Fibroblast of skin of left quadriceps (primary cell): ENCODE measurements at places on chromosomes 3 and 15.

- no peak for DNase-seq
Measured at GRCh38 chr15:87712211-87712610, 544.3 kb downstream of the NTRK3 start.

DNA sequence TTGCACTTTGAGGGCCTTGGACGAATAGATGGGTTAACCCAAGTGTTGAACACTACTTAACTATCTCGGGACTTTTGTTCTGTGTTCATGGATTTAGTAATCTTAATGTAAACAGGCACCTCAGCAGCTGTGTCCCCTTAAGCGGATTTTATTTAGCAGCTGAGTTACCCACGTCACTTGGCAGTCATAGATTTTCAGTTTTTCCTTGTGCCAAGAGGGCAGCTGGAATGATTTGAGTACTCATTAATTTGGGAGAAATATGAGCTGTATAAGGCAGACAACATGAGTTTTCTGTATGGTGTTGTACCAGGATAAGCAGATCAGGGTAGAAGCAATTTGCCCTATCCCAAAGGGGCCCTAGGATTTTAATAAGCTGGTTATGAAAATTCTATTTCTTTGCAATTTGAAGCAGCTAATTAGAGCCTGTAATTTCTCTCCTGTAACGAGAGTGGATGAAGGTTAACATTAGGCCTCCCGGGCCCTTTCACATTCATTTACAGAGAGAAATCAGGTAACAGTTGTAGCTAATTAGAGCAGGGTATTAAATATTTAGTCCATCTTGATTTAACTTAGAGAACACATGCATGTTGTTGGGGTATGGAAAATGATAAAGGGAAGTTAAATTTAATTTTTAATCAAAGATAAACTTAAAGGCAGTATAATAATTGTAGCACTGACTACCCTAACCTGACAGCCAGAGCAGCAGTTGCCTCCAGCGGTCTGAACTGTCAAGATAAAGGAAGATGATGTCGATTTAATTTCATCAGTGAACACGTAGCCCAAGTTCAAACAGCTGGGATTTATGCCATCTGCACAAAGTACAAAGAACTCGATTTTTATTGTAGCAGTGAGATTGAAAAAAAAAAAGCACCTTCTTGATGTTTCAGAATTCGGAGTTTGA lies 194.5 kb downstream of the LRTM1 start:
- no peak for DNase-seq

GRCh38 chr3:194840661-194841514 lies 155.2 kb downstream of the FAM43A start:
- DNase-seq = no peak

DNA sequence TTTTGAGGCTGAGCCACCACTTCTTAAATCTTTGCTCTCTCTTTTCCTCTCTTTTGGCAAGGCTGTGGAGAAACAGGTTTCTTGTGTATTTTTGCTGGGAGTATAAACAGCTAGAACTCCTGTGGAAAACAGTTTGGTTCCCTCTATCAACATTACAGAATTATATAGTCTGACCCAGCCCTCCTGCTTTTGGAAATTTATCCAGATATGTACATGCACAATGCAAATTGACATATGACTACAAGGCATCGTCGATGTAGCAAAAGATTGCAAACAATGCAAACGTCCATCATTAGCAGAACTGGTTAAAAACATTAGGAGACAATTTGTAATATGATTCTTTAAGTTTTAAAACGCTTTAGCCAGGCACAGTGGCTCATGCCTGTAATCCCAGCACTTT lies 12.5 kb upstream of the MYO1E start:
- no peak for DNase-seq

DNA sequence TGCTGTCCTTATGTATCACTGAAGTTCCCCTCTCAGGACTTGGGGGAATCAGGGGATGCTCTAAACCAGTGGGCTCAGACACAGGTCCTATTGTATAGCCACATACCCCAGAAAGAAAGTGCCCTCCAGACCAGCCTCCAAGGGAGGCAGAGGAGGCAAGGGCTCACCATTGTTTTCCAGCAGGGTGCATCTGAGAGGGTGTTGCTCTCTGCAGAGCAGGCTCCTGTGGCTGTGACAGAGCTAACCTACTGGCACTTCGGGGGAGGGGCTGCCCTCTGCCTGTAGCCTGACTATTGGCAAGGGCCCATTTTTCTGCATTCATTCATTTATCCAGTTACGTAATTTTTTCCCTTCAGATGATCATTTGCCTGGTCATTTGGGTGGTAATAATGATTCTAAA lies 39.9 kb downstream of the EEFSEC start:
- DNase-seq = no peak

DNA sequence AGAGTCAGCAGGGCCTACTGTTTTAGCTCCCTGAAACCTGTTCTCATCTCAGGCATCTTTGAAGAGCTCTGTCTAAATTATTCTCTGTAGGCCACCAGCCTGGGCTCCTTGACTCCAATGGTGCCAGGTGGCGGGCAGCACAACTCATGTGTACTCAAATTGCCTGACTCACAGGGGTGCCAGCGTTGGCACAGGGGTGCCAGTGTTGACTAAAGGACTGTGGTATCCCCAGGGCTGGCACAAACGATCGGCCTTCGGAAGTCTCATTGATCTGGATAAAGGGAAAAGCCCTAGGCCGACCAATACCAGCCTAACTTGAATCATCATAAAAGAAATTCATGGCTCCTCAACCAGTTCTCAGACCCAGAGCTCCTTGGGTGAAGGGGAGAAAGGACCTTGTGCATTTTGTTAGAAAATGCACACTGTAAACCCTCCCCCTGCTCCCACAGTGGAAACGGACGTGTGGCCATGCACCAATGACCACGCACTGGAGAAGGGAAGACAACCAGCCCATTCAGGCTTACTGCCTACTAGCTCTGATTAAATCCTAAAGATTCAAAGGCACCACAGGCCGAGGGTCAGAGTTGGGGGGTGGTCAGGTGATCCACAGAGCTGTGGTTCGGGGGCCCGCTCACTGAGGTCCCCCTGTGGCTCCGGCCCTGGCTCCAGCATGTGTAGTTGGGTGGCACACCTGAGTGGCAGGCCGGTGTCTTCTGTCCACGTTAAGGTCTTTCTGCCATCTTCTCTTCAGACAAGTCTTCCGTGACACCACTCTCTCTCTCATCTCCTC lies 68.9 kb downstream of the NIPA2 start:
- no peak for DNase-seq

DNA sequence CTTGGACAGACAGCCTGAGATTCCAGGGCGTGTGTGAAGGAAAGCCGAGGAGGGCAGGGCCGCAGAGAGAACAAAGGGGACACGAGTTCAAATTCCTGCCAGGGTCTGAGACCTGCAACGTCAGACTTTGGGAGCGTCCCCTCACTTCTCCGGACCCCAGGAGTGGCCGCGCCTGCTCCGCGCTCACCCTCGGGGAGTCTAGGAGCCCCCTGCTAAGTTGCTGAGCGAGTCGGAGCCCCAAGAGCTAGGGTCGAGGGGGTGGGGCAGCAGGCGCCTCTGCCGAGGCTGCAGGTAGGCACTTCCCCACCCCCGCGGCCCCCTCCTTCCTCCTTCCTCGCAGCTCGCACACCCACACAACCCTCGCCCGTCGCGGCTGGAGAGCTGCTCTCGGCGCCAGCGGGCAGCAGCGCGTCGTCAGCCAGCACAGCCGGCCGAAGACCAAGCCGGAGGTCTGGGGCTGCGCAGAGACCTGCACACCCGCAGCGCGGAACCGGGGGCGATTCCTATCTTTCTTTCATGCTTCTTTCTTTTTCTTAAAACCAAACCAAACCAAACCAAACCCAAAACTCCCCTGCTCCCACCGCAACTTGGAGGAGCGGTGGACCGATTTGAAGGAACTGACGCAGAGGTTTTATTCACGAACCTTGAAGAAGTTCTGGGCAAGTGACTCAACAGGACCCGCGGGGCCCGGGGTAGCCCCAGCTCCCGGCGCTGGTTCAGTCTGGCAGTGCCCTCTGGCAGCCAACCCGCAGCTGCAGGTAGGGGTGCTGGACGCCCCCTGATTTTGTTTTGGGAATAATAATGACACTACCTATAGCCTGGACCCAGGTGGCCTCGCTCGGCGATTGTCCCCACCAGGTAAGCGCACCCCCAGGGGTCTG lies at the start of gene ANKRD34C:
Gene ANKRD34C (plus strand): TSS at position 352 of the 881 bp plus-strand sequence. CDS start 10,563 bp downstream, outside the sequence.
- DNase-seq = no peak

GRCh38 chr3:170711786-170712185 lies 125.9 kb upstream of the SLC7A14 start:
- no peak for DNase-seq

- peak; percentile 57 for DNase-seq
Measured at GRCh38 chr3:28940530-28940929, 340.3 kb upstream of the RBMS3 start.

GRCh38 chr15:92770641-92771040 lies 115.1 kb upstream of the FAM174B start:
- no peak for DNase-seq

GRCh38 chr15:98626153-98626552 lies 22.2 kb upstream of the IGF1R start:
- no peak for DNase-seq

DNA sequence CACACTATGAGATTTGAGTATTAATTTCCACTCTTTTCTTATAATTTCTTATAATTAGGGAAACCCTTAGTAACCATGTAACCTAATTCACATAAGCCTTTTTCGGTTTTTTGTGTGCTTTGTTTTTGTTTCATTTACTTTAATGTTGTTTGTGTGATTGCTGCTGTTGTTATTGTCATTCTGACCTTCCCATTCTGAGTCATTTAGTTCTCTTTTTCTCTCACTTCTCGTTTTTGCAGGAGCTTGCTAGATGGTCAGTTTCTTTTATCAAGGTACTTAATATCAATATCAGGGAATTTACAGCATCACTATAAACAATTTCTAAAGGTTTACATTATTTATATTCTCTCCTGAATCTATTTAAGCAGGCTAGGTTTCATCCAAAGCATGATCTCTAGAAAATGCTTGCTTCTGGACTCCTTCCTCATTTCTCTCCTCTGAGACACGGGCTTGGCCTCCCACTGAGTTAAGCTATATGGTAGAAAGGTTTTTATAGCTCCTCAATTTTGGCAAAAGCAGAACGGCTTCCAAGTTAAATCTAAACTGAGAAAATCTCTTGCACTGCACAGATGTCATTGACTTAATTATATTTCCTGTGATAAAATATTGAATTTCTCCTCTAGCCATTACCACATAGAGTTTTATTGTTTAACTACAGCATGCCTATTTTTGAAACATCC lies 534.2 kb downstream of the NSUN3 start:
- no peak for DNase-seq

- no peak for DNase-seq
Measured at GRCh38 chr3:155766206-155766605, 21.3 kb upstream of the PLCH1 start.

DNA sequence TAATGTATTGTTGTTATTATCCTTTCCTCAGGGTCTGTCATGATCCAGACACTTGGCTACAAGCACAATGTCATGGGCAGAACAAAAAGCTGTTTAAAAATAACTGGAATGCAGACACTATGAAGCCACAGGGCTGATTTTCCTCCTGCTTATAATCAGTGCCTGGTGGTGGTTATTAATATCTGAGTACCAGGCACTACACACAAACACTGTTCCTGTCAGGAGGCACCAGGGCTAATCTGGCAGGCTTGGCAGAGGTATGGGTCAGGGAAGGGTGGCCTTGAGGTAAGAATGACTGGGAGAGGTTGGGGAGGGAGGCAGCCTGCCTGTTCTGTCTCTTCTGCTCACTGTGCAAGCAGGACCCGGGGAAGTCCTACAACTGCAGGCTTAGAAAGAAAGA lies 67.2 kb downstream of the WDR76 start:
- no peak for DNase-seq

- DNase-seq = peak; percentile 94
Measured at GRCh38 chr15:59299929-59300617, 72.6 kb downstream of the MYO1E start.

- DNase-seq = no peak
Measured at GRCh38 chr3:69197455-69197854, 75.1 kb upstream of the LMOD3 start.

- no peak for DNase-seq
Measured at GRCh38 chr3:177213801-177214535, 16.7 kb upstream of the TBL1XR1 start.

DNA sequence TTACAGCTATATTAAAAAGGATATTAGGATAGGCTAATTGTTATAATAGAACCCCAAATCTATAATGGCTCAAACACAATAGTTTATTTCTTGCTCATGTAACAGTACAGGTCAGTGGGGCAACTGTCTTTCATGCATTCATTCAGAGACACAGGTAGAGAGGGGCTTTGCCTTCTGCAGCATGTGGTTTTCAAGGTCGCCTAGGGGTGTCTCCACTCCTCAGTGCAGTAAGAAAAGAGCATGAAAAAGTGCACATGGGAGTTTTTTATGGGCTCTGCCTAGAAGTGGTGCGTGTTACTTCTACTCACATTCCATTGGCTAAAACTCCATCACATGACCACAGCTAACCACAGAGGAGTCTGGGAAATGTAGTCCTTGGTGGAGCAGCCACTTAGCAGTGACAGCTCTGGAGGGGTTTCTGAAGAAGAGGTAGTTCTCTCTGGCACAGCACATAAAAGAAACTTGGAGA lies 1.8 kb downstream of the ZBTB38 start:
- peak; percentile 73 for DNase-seq

GRCh38 chr15:68874788-68875187 lies 54.1 kb upstream of the ANP32A start:
- no peak for DNase-seq

GRCh38 chr15:96354731-96355567 lies 24.4 kb downstream of the NR2F2 start:
- peak; percentile 58 for DNase-seq

GRCh38 chr15:101731746-101732145 lies 7.5 kb upstream of the TARS3 start:
- DNase-seq = no peak

DNA sequence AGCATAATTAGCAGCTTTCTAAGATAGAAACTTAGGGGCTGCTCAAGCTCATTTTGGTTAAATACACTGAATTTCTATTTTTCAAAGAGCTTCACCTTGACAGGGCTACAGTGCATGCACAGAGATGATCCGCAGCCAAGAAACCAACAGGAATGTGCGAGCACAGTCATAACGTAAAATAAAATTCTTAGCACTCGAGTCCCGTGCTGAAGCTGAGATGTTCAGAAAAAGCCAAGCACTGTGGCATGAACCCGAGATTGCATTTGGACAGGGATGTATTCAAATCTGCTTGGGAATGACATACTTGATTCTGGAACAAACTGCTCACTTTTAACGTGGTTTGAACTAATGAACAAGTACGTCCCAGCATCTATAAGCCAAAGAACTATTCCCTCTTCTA lies 340.3 kb downstream of the FOXP1 start:
- DNase-seq = no peak

DNA sequence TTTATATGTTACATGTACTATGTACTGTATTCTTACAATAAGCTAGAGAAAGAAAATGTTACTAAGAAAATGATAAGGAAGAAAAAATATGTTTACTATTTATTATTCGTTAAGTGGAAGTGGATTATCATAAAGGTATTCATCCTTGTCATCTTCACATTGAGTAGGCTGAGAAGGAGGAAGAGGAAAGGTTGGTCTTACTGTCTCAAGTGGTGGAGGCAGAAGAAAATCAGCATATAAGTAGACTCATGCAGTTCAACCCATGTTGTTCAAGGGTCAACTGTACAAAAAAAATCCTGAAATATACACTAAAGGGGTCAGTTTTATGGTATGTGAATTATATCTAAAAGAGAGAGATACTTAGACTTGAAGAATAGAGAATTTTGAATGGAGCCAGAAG lies 5.7 kb downstream of the HMG20A start:
- no peak for DNase-seq
